Fibroblast of pulmonary artery (primary cell): ENCODE measurements at places on chromosomes 7 and 10.
A peak's percentile ranks its signal among the peaks of the same experiment; 100 is the strongest.

- no peak for DNase-seq
Measured at GRCh38 chr10:60644436-60645130, 133.7 kb upstream of the CDK1 start.

DNA sequence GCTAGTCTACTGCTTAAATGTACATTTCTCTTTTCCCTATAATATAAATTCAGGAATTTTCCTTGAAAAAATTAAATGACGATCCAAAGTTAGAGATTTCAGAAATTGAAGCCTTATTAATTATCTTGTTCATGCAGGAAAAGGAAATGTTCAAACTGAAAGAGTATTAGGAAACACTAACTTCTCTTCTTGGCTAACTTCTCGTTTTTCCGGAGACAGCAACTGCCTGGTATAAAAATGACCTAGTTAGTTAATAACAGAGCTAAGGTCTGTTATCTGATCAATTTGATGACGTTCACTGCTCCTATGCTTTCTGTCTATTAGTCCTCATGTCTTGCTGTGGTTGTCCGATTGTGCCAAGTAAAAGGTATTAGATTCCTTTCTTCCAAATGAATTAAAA lies 212.5 kb downstream of the DGKB start:
- no peak for DNase-seq

GRCh38 chr7:43485580-43485979 lies 97.3 kb upstream of the STK17A start:
- no peak for DNase-seq

- no peak for DNase-seq
Measured at GRCh38 chr7:57245206-57245605, 113.0 kb upstream of the ZNF479 start.

- DNase-seq: peak; percentile 50
Measured at GRCh38 chr7:11009631-11010030, 36.0 kb downstream of the PHF14 start.

GRCh38 chr7:4837803-4838625 lies 23.8 kb downstream of the PAPOLB start:
- DNase-seq: no peak

DNA sequence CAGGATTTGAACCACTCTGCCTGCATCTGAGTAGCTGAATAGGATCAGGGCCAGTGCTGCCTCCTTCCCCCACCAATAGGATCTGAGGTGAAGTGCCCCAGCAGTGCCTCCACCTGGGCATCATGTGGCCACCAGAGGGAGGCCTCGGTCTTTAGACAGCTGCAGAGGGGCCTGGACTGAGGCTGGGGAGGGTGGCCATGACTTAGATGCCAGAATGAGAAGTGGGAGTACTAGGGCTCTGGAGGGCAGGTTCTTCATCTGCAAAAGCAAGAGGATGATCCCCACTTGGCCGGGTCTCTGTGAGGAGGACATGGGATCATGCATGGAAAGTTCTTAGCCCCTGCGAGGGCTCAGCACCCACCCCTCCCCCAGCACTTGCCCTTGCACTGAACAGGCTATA lies 56.9 kb downstream of the NEUROG3 start:
- DNase-seq: no peak

GRCh38 chr7:154777908-154778307 lies 225.0 kb downstream of the PAXIP1 start:
- DNase-seq: no peak

- peak; percentile 83 for DNase-seq
Measured at GRCh38 chr10:95445223-95445836, 115.8 kb downstream of the SORBS1 start.

GRCh38 chr10:7696545-7696944 lies 6.6 kb upstream of the ITIH2 start:
- DNase-seq: peak; percentile 18

DNA sequence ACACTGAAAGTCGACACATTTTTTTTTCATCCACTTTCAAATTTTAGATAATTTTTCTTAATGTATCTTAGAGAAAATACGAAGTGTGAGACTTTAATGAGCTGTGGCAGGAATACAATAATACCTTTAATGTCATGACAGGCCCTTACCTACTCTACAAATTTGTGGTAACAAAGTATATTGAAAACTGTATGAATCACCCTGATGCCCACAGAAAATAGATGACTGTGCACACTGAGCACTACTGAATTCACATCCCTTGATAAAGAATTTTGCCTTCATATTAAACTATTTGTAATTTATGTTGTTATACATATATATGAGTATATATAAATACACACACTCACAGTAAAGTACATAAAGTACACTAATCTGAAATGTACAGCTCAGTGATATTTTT lies 51.7 kb downstream of the AKR1D1 start:
- DNase-seq: no peak

- no peak for DNase-seq
Measured at GRCh38 chr7:55508221-55509011, 63.9 kb downstream of the VOPP1 start.

- DNase-seq: no peak
Measured at GRCh38 chr10:10584161-10584560, 433.5 kb upstream of the CELF2 start.

GRCh38 chr10:95330966-95331453 lies 40.2 kb upstream of the PDLIM1 start:
- DNase-seq: peak; percentile 48

- peak; percentile 58 for DNase-seq
Measured at GRCh38 chr10:78203915-78204818, 170.5 kb downstream of the RPS24 start.
